Transverse colon (tissue), 4 donors: ENCODE measurements at places on chromosomes 4 and X.

- DNase-seq: no peak
Measured at GRCh38 chr4:38149997-38150671, 189.9 kb downstream of the PTTG2 start.

GRCh38 chrX:73855546-73855945, 292.5 kb downstream of the CHIC1 start:
- DNase-seq: peak; percentile 74

DNA sequence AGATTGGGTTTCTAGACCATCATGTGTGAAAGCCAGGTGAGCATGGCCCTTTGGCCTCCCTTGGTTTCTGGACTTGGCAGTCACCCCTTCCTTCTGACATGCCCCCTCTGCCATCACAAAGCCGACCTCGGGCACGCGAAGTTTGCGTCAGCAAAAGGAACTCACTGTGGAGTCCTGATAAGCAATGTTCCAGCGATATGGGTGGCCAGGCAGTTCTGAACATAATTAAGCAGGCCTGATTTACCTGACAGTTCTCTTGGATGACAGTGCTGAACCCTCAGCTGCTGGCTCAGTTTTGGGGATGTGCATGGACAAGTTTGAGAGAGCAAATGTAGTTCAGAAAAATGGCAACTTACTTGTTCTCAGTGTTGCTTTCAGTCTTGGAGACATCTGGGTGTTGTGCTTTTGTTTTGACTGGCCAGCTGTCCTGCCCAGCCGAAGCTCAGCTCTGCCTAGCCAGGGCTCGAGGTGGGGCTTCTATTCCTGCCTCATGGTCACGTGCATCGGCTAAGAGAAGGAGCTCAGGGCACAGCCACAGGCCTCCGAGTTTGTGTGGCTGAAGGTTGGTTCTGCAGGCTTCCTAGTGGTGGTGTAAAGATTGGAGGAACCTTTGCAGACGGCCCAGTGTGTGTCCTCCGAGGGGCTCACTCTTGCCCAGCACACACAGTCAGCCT, 78.3 kb downstream of the CLDN34 start:
- no peak for DNase-seq

DNA sequence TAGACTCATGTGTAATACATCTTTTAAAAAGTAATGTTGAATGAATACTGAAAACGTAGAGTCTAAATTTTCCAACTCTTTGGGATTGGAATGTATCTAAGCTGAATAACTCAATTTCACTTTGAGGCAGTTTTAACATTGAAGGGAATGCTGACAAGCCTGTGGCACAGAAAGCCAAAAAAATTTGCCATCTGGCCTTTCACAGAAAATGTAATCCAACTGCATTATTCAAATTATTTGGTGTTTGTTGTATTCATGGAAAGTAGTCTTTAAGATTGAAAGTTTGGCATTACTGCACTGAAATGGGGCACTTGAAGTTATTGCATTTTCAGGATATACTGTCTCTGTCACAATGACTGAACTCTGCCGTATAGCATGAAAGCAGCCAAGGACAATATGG, 186.9 kb downstream of the FRMPD4 start:
- no peak for DNase-seq

DNA sequence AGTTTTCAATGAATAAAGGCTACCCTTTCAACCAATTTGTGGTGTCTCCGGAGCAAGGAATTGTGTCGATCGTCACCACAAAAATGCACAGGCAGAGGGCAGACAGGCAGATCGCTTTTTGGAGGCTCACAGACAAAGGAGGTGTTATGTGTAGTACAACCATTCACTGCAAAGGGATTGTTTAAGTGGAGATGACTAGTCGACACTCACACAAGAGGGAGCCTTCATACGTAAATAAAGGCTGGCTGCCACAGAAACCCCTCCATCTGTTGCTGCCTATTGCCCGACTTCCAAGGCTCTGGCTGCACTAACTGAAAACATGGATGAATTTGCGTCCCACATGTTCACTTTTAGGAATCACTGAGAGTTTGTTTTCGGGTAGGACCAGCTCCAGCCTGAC, 281.1 kb downstream of the NKX6-1 start:
- DNase-seq: no peak

DNA sequence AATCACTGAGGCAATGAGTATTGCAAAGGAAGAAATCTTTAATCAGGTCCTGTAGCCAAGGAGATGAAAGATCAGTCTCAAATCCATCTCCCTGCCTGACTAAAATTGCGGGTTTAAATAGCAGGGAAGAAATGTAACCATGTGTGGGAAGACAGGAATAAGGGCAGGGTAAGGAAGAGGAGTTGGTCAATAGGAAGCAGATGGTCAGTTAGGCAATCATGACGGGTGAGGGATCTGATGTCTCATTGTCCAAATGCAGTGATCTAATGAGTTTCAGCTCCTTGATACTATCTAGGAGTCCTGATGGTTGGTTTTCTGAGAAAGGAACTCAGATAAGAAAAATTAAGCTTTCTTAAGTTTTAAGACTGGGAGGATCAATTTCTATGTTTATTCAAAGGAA, 200.8 kb downstream of the SPATA18 start:
- DNase-seq: no peak
